ENCODE measurements at places on chromosomes 4 and X.

DNA sequence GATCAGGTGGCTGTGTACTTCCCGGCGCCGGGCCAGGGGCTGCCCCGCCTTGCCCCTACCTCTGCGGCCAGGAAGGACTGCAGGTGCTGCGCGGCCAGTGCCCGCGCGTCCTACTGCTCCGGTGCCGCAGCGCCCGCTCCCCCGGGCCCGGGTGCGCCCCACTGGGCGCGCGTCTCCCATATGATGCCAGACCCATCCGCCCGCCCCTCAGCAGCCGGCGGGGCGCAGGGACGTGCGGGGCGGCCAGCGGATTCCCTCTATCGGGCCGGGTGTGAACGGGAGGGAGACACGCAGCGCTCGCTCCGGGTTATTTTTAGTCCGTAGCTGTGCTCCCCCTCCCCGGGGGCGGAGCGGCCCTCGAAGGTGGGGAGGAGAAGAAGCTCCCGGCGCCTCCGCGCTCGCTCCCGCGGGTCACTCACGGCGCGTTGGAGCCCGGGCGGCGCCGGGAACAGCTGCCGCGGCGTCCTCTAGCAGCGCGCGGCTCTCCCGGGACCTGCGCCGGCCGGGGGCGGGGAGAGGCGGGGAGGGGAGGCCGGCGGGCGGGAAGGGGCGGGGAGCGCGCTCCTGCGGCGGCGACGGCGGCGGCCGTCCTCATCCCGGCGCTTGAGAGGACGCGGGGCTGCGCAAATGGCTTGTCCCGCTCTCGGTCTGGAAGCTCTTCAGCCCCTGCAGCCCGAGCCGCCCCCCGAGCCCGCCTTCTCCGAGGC lies 103.6 kb downstream of the UCHL1 start:
- no peak for DNase-seq

GRCh38 chr4:155085843-155086530 lies 122.4 kb upstream of the NPY2R start:
- DNase-seq = no peak

- DNase-seq = no peak
Observed at GRCh38 chr4:81260443-81261101, 45.5 kb upstream of the PRKG2 start.

DNA sequence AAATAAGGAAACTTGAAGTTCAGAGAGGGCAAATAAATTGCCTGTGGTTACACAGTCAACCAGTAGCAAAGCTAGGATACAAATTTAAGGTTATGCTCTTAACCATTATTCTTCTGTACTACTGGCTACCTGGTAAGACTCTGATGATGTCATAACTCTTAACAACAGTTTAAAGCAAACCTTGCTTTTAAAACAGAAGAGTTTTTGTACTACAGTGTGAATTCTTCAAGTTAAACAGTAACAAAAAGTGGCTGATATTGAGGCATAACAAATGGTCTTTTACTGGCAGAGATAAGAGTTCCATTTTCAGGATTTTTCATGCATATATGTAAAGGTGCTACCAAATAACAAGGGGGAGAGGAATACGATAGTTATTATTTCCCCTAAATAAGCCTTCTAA lies 23.4 kb downstream of the TAB3 start:
- no peak for DNase-seq

Data from amygdala (tissue), 56 donors.